Aorta (tissue), 5 donors: ENCODE measurements at places on chromosomes 12 and 14. TPM values are rescaled to one million over a fixed set of nuclear protein-coding genes. Genes with fewer than 3 reads are reported as not detected.

- no peak for DNase-seq
Observed at GRCh38 chr12:65631621-65632111, 192.6 kb upstream of the HMGA2 start.

GRCh38 chr12:25322918-25323531 lies 72.3 kb upstream of the KRAS start:
- no peak for DNase-seq

GRCh38 chr14:50520947-50521815 lies 11.2 kb downstream of the MAP4K5 start:
- no peak for DNase-seq

DNA sequence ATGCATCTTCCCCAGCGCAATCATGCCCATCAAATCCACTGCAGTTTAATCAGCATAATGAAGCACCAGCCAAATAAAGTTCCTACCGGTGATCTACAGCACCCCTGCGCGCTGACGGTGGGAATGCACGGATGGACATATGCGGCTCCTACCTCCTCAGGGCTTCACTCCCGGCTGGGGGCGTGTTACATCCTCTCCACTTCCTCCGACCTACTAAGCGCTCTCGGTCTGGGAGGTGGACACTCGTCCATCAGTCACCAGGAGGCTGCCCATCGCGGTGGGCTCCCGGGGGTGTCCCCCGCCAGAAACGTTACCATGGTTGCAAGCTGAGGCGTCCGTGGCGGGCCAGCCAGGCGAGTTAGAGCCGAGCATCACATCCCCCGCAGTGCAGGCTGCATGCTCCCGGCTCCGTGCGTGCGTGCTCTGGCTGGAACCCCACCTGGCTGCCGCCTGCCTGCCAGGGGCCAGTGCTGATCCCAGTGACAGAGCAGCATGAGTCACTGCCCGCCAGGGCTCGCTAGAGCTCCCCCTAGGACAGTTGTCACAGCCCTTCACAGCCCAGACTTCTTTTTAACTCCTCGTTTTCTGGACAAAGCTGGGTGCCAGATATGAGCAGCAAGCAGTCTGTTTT lies 73.0 kb downstream of the CIT start:
- peak; percentile 86 for DNase-seq

ALG10 gene
- total RNA-seq = 6.5 TPM

DNA sequence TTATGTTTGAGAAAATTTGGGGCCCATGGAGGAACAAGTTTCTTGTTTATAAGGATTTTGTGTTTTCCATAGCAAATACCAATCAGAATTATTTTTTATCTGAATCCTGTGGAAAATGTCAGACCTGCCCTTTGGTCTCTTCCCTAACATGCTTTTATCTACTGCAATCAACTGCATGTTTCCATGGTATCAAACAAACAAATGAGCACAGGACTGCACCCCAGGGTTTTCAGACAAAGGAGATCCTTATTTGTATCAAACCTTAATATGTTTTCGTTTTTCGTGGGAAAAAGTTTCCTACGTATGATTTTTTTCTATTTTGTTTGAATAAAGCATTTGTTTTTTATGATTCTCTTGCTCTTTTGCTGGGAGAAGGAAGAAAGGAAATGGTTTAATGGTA lies 91.1 kb downstream of the GPR135 start:
- DNase-seq = no peak

GRCh38 chr14:32934073-32934880 lies 4.4 kb upstream of the NPAS3 start:
- peak; percentile 75 for DNase-seq

GRCh38 chr14:55099756-55100155 lies 29.3 kb upstream of the LGALS3 start:
- no peak for DNase-seq

DNA sequence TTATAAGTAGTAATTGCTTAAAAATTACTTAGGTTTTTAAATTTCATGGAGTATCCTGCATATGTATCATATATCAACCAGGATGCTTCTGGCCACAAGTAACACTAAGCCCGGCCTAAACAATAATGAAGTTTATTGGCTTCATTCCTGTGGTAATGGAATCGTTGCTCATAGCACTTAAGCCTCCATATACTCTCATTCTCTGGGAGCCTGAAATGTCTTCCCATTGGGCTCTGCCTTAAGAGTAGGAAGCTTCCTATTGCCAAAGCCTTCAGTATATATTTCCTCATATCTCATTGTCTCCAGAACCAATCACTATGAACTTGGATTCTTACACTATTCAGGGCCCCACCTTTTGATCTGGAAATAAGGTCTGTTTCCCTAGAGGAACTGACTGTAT lies 83.8 kb upstream of the DNM1L start:
- DNase-seq = no peak
